ENCODE measurements at places on chromosomes 1 and 21.

GRCh38 chr21:24824209-24824608 lies 783.1 kb downstream of the MRPL39 start:
- DNase-seq: no peak

- no peak for DNase-seq
Measured at GRCh38 chr1:28071813-28072212, 16.6 kb downstream of the EYA3 start.

GRCh38 chr21:40688106-40688864 lies 158.7 kb downstream of the DSCAM start:
- no peak for DNase-seq

- DNase-seq: no peak
Measured at GRCh38 chr1:9119745-9120144, 9.2 kb downstream of the GPR157 start.

DNA sequence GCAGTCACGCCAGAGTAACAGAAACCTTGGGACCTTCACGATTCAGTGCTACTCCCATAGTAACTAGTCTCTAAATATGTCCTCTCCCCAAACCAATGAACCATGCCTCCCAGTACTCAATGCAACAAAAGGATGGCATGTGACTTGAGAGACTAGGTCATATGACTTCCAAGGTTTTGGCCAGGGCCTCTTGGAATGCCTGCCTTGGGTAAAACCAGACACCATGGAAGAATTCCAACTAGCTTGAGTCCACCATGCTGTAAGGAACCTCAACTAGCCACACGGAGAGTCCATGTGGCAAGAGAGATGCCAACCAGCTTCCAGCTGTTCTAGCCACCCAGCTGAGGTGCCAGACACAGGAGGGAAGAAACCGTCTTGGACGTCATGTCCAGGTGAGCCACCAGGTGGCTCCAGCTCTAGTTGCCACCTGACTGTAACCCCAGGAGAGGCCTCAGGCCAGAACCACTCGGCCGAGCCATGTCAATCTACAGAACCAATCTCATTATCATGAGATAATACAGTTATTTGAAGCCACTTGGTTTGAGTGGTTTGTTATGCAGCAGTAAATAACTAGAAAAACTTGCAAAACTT lies 115.0 kb downstream of the SYF2 start:
- no peak for DNase-seq

DNA sequence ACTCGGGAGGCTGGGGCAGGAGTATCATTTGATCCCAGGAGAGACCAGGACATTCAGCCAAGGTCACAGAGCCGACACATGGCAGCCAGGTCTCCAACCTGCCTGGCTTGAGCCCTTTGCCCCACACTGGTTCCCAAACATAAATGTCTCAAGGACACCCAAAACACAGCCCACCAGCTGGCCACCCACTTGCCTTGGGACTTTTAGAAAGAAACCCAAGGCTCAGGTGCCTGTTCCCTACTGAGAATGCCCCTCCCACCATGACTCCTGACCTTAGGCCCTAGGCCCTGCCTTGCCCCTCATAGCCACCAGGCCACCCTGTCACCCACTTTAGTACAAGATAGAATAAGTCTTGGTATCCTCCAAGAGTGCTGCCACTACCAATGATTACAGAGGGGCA lies 41.9 kb upstream of the LRP8 start:
- DNase-seq: no peak

- DNase-seq: no peak
Measured at GRCh38 chr1:221440658-221441057, 301.2 kb downstream of the DUSP10 start.

GRCh38 chr1:192170196-192170984 lies 12.1 kb downstream of the RGS18 start:
- no peak for DNase-seq

GRCh38 chr21:37276377-37276776 lies 9.2 kb upstream of the VPS26C start:
- DNase-seq: no peak

- peak; percentile 47 for DNase-seq
Measured at GRCh38 chr1:94068096-94068998, 52.6 kb downstream of the ABCA4 start.

DNA sequence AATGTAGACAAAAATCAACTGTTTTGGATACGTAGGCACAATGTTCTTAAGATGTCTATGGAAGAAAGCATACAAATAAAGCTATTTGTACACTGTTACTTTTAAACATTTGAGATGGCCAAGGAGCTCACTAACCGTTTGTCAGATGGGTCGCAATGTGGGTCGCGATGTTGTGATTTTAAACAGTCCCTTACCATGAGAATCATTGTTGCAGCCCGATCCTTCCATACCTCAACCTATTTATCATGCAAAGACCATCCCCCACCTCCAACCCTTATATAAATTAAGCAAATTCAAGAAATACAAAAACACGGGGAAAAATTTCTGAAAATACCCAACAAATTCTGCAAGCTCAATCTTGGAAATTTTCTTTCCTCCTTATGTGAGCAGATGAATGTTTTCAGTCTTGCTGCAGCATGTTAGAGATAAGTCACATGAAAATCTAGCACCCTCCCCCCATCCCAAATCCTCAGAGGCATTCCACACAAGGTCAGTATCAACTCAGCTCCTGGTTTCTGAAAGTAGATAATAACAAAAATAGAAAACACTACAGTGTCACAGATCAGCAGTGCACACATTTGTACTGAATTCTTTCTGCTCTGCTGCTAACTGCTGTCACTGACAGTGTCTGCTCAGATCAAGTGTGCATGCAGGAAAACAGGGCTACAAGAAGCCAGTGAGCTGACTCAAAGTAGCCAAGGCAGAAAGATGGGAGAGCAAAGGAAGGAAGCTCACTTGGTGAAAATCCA lies 92.9 kb upstream of the TTC39A start:
- no peak for DNase-seq

DNA sequence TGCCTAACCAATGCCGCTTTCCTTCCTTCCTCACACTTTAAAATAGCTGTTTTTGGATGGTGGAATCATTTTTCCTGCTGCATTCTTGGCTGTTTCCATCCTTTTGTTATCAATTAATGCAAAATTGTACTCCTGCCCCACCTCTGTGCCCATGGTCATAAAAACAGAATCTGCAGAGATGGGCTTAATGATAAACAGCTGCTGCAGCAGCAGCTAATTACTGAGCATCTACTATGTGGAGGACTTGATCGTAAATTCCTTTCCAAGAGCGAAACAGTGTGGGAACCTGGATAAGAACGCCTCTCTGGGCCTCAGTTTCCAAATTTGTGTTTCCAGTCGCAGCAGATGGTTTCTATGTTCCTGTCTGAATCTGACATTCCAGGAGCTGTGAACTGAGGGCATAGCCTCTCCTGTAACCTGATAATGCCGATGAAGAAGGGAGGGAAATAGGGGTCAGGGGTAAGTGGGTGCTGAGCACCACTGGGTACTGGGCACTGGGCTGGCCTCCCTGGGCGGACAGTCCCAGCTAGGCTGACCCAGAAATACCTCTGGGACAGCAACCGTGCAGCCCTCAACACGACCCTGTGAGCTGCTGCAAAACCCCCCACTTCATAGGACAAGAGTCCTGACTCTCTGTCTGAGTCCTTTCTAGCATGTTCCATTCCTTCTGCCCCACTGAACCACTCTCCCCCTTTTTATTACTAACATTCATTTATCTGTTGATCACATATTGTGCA lies 121.7 kb downstream of the DMRTB1 start:
- DNase-seq: no peak

DNA sequence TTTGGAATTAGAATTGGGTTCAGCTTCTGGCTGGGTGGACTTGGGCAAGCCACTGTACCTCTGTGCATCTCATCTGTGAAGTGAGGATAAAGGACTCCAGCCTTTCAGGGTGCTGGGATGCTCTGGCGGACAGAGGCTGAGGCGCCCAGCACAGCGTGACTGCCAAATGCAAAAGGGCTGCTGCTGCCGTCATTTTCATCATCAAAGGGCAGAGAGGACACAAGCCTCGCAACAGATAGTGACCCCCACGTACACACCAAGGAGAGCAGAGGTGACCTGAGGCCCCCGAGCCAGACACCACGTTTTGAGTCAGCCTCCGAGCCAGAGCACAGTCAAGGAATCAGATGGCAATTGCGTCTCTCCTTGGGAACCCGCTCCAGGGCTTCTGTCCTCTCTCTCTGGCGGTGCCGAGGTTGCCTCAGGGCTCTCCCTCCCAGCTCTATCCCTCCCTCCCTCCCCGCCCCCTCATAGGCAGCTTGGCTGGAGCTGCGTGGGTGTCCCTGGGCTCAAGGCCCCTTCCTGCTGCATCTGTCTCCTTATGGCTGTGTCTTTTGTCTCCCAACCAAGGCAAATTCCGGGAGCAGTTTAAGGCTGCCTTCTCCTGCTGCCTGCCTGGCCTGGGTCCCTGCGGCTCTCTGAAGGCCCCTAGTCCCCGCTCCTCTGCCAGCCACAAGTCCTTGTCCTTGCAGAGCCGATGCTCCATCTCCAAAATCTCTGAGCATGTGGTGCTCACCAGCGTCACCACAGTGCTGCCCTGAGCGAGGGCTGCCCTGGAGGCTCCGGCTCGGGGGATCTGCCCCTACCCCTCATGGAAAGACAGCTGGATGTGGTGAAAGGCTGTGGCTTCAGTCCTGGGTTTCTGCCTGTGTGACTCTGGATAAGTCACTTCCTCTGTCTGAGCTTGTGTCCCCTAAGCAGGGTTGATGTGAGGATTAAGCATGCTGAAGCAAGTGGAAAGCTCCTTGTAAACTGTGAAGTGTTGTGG lies 9.0 kb downstream of the HCRTR1 start:
- no peak for DNase-seq

DNA sequence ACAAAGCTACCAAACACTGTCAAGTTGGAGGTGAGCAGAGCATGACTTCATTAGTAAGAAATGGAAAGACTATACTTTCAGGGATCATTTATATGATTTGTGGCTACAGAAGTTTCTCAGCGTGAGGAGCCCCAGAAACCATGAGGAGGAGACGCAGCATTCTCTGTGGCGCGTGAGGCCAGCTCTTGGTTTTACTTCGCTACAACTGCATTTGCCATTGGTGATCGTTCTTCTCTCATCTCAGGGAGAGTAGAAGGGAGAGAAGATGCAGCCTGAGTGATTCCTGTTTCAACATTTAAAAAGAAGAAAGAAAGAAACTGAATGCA lies 94.5 kb upstream of the ATP1A1 start:
- no peak for DNase-seq

DNA sequence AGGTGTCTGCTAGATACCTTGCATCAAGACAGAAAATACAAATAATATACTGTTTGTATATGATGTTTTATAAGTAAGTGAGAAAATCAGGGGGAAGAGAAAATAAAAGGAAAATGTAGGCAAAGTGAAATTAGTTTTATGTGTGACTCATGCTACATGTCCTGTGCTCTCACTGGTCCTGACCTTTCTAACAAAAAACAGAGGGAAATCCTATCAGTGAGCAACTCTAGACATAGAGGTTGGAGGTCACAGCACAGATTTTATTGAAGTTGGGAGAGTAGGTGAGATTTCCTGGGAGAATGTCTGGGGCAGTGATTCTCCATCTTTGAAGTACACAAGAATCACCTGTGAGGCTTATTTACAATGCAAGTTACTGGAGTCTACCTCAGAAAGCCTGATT lies 9.5 kb downstream of the SCCPDH start:
- DNase-seq: no peak

- no peak for DNase-seq
Measured at GRCh38 chr1:44785501-44786137, 2.4 kb downstream of the BEST4 start.

GRCh38 chr1:226064816-226065248 lies 2.3 kb downstream of the H3-3A start:
- no peak for DNase-seq

DNA sequence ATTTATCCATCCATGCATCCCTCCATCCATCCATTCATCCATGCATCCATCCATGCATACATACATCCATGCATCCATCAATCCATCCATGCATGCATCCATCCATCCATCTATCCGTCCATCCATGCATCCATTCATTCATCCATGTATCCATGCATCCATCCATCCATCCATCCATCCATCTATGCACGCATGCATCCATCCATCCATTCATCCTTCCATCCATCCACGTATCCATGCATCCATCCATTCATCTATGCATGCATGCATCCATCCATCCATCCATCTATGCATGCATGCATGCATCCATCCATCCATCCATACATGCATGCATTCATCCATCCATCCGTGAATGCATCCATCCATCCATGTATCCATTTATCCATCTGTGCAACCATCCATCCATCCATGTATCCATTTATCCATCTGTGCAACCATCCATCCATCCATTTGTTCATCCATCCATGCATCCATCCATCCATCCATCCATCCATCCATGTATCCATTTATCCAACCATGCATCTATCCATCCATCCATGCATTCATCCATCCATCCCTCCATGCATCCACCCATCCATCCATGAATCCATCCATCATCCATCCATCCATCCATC lies 30.3 kb upstream of the TINAGL1 start:
- DNase-seq: no peak

DNA sequence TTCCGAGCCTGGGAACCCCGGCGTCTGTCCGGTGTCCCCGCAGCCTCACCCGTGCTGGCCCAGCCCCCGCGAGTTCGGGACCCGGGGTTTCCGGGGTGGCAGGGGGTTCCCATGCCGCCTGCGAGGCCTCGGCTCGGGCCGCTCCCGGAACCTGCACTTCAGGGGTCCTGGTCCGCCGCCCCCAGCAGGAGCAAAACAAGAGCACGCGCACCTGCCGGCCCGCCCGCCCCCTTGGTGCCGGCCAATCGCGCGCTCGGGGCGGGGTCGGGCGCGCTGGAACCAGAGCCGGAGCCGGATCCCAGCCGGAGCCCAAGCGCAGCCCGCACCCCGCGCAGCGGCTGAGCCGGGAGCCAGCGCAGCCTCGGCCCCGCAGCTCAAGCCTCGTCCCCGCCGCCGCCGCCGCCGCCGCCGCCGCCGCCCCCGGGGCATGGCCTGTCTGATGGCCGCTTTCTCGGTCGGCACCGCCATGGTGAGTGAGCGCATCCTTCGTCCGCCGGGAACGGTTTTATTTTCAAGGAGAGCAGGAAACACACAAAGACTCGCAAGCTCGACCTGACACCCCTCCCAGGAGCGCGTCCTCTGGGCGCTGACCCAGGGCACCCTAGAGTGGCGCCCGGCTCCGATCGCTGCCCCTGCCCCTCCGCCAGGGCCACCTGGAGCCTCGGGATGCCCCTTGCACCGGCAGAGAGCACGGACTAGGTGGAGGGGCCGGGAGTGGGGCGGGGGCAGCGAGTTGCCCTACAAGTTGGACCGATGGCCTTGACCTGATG lies at the start of gene ABCG1:
ABCG1 (plus strand) TSS at position 305 of the 770 bp plus-strand sequence; CDS start at position 428, 123 bp downstream.
- DNase-seq: no peak

- no peak for DNase-seq
Measured at GRCh38 chr1:217364220-217364619, 266.7 kb downstream of the GPATCH2 start.

DNA sequence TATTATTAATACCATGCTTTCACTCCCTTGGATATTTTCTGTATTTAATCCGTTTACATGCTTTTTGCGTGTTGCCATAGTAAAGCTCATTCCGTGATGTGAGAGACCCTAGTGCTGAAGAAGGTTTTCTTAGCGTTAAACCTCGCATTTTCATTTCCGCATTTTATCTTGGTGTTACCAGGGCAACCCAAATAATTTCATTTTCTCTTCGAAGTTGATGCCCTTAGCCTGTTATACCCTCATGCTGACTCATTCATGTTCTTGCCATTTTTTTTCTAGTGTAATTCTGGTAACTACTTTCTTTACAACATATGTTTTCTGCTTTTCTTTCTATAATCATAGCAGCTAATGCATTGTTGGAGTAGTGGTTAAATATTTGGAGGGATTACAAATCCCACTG lies 37.2 kb downstream of the LRRC8C start:
- DNase-seq: no peak
